ENCODE measurements at places on chromosomes 13 and 19. TPM values are rescaled to one million over a fixed set of nuclear protein-coding genes. Genes with fewer than 3 reads are reported as not detected.

GRCh38 chr13:77374786-77375185, 47.9 kb upstream of the MYCBP2 start:
- peaks cover 7% of the 10 kb centered on the region for H3K4me1 ChIP-seq
- no peaks in the 10 kb centered on the region for H3K36me3 ChIP-seq
- DNase-seq = no peak

DNA sequence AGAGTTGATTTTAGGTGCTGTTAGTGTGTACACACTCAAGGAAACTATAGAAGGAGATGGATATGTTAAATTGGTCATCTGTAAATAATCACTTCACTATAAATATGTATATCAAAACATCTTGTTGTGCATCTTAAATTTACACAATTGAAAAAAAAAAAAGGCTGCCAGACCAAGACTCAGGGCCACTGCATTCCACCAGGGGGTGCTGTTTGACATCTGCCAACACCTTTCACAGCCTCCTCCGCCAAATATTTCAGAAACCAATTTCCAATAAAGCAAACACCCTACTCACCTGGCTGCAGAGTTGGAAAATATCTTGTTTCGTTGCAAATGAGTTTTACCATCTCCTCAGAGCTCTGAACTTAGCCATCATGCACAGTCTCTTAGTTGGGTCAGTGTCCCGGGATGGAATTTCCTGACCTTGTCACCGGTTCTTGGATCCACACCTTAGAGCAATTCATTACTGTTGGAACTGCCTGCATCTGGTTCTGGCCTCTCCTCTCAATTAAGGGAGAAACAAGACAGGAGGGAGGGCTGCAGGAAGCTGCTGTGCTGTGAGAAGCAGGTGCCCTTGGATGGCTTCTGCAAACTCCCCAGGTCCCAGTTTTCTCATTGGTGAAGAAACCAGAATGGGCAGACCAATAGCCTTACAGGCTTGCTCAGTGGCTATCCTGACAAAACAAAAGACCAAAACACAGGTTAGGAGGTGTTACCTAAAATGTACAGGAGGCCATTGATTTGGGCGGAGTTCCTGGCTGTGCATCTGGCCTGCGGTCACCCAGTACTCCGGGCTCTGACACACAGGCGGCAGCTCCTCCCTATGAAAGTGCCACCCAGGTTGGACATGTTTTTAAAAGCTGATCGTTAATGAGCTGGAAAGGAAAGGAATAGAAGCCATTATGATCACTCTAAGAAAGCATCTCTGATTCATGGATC, 746.6 kb downstream of the UQCRFS1 start:
- no peak overlapping the region for H3K27ac ChIP-seq
- no peaks in the 10 kb centered on the region for H3K36me3 ChIP-seq
- no peaks in the 10 kb centered on the region for H3K27me3 ChIP-seq
- no peaks in the 10 kb centered on the region for H3K4me1 ChIP-seq
- DNase-seq = peak; percentile 65

- H3K4me1 ChIP-seq = no peaks in the 10 kb centered on the region
- DNase-seq = no peak
- no peaks in the 10 kb centered on the region for H3K27me3 ChIP-seq
- no peaks in the 10 kb centered on the region for H3K36me3 ChIP-seq
Observed at GRCh38 chr19:33177417-33177979, 16.6 kb upstream of the LRP3 start.

OR7A5 gene
- not detected for total RNA-seq

DNA sequence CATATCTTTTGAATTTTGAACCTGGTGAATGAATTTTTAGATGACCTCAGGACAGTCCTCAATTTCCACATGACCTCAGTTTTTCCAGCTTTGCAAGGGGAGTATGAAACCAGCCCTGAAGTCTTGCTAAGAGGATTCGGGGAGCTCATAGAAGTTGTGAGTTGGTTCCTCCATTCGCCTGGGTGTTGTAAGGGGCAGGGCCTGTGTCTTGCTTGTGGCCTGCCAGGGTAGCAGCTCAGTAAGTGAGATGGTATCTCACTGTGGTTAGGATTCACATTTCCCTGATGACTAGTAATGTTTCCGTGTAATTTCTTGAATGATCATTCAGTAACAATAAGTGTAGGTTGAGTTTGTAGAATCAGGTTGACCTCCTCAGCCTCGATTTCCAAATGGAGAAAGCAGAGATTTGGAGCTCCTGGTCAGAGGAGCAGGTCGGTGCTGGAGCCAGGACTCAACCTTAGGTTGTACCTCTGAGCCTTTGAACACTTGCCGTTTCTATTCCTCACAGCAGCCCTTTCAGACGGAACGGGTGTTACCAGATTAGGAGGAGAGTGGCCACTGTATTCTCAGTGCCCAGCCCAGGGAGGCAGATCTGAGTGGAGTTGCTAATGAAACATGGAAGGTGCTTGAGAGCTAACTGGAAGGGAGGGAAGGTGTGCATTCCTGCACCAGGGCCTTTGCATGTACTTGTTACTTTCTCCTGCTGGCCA, 14.6 kb downstream of the NACC1 start:
- H3K36me3 ChIP-seq = peaks cover 17% of the 10 kb centered on the region
- H3K4me3 ChIP-seq = no peak overlapping the region
- no peak overlapping the region for H3K27ac ChIP-seq
- no peaks in the 10 kb centered on the region for H3K27me3 ChIP-seq
- H3K4me1 ChIP-seq = no peaks in the 10 kb centered on the region
- peak; percentile 29 for DNase-seq

DNA sequence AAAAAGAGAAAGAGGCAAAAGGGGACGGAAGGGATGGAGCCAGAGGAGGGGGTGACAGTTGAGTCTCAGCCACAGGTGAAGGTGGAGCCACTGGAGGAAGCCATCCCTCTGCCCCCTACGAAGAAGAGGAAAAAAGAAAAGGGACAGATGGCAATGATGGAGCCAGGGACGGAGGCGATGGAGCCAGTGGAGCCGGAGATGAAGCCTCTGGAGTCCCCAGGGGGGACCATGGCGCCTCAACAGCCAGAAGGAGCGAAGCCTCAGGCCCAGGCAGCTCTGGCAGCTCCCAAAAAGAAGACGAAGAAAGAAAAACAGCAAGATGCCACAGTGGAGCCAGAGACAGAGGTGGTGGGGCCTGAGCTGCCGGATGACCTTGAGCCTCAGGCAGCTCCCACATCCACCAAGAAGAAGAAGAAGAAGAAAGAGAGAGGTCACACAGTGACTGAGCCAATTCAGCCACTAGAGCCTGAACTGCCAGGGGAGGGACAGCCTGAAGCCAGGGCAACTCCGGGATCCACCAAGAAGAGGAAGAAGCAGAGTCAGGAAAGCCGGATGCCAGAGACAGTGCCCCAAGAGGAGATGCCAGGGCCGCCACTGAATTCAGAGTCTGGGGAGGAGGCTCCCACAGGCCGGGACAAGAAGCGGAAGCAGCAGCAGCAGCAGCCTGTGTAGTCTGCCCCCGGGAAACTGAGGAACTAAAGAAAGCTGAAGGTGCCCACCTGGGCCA, 2.5 kb downstream of the POLR1G start:
- H3K4me1 ChIP-seq = no peaks in the 10 kb centered on the region
- no peak overlapping the region for H3K4me3 ChIP-seq
- H3K36me3 ChIP-seq = peaks cover 46% of the 10 kb centered on the region
- no peak overlapping the region for H3K27ac ChIP-seq
- no peaks in the 10 kb centered on the region for H3K27me3 ChIP-seq
- no peak for DNase-seq

DNA sequence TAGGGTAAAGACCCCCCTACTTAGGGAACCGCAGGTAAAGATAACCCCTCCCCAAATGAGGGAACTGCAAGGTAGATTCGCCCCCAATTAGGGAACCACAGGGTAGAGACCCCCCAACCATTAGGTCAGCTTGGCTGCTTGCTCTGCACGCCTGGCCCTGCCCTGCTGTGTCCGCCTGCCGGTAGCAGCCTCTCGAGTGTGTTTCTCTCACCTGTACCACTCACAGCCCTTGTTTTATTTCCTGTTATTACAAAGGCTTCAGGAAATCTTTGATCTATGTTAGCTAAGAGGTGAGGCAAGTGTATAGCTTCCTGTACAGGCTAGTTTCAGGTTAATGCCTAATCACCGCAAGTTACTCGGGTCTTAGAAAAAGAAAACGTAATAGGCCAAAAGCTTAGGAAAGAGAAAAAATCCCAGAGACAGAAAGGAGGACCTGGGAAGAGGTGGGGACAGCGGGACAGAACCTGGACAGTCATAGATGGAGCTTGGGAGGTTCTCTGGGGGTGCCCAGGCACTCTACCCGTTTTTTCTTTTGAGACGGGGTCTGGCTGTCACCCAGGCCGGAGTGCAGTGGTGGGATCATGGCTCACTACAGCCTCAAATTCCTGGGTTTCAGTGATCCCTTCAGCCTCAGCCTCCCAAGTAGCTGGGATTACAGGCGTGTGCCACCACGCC, 23.1 kb upstream of the EIF3G start:
- H3K36me3 ChIP-seq = peaks cover 86% of the 10 kb centered on the region
- DNase-seq = no peak
- no peak overlapping the region for H3K4me3 ChIP-seq
- no peaks in the 10 kb centered on the region for H3K27me3 ChIP-seq

DNA sequence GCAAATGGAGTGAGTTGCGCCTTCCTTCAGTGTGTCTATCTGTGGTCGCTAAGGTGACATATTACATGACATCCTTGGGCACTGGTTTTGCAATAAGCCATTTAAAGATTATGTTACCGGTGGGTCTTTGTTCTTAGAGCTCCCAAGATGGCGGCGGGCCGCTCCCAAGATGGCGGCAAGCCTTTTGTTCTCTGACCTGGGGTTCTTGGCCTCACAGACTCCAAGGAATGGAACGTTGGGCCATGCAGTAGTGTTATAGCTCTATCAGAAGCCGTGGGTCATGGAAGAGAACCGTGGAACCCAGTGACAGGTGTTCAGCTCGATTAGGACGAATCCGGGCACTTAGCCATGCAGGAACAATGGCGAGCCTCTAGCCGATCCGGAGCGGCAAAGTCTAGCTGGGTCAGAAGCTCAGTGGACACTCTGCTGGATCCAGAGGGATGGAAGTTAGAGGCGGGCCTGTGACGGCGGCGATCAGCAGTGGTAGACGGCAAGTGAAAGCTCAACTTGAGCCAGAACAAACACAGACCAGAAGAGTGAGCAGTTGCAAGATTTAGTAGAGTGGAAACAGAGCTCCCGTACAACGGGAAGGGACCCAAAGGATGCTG, 188.6 kb downstream of the TEX29 start:
- DNase-seq = no peak
- no peaks in the 10 kb centered on the region for H3K4me1 ChIP-seq
- H3K36me3 ChIP-seq = no peaks in the 10 kb centered on the region

DNA sequence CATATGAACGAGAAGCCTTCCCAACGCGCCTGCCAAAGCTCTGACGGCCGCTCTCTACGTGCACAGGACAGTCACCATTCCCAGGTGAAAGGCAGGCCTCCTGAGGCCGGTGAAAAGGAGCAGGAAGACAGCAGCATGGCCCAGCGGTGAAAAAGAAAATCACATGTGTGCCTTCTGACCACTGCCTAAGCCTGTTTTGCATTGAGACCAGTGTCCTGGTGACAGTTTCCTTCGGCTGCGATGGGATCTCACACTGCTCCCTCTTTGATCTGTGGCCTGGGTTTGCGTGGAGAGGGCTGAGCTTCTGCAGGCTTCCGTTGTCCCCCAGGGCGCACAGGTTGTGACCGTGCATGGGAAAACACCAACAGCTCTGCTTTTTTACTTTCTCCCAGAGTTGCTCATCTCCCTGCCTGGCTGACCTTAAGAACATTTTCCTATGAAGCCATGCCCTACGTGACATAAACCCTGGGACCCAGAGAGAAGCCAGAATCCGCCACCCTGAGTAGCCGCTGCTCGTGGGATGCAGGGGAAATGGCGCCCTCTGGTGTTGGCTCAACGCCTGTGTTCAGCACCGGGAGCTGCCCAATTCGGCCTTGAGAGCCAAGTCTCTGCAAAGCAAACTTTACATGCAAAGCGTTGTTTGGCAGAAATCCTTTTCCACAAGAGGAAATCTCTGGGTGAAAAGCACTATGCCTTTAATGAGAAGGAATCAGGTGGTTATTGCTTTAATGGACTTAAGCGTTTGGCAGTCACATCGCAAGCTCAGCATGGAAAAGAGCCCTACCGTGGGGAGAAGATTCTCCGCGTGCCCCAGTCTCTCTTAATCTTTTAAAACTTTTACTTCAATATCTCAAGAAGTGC, 112.2 kb upstream of the GPR12 start:
- H3K4me1 ChIP-seq = no peaks in the 10 kb centered on the region
- no peak overlapping the region for H3K27ac ChIP-seq
- H3K4me3 ChIP-seq = no peak overlapping the region
- H3K27me3 ChIP-seq = no peaks in the 10 kb centered on the region
- peaks cover 8% of the 10 kb centered on the region for H3K36me3 ChIP-seq
- peak; percentile 81 for DNase-seq

PINLYP gene
- 11.4 TPM for total RNA-seq

DNA sequence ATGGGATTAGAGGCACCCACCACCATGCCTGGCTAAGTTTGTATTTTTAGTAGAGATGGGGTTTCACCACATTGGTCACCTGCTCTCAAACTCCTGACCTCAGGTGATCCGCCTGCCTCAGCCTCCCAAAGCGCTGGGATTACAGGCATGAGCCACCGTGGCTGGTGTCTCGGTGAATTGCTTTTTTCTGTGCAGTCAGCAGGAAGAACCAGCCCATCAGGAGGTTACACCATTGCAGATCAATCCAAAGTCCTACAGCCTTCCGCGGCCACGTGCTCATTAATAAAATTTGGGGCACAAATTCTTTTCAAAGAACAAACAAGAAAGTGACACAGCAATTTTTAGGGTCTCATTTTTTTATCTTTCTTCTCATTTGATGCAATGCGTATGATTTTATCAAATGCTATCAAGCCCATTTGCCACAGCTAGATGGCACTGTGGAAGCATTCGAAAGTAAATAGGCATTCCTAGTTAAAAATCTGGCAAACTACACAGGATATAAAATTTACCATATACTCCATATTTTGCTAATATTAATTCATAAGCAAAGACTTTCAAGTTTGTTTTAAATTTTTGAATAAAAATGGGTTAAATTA, 54.4 kb upstream of the ZNF835 start:
- H3K27me3 ChIP-seq = no peaks in the 10 kb centered on the region
- no peak overlapping the region for H3K27ac ChIP-seq
- no peak for DNase-seq
- H3K4me1 ChIP-seq = no peaks in the 10 kb centered on the region
- H3K36me3 ChIP-seq = peaks cover 18% of the 10 kb centered on the region

ELF1 gene
- total RNA-seq = 14.8 TPM

DNA sequence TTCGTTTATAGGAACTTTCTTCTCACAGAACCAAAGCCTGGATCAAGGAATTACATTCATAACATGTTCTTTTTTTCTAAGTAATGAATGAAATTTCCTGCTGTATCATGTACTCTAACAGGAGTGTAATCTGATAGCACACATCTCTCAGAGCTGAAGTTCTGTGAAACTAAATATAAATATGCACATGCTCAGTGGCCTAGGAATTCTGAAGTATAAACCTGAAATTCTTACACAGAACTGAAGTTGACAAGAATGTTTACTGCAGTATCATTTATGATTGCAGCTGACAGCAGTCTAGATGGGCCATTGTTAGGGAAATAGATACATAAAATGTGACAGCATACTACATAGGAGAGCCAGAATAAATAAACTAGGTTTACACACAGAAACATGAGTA, 54.5 kb downstream of the USP12 start:
- no peak overlapping the region for H3K27ac ChIP-seq
- no peak for DNase-seq
- H3K27me3 ChIP-seq = no peaks in the 10 kb centered on the region
- H3K4me3 ChIP-seq = no peak overlapping the region
- peaks cover 9% of the 10 kb centered on the region for H3K4me1 ChIP-seq
